ENCODE measurements at places on chromosomes 3 and 15. TPM values are rescaled to one million over a fixed set of nuclear protein-coding genes. Genes with fewer than 3 reads are reported as not detected.

MCF2L2 gene
- not detected for polyA plus RNA-seq

ADAMTS17 gene
- polyA plus RNA-seq: 0.03 TPM

CATSPER2 gene
- not detected for polyA plus RNA-seq

LRRN1 gene
- not detected for polyA plus RNA-seq

CPLX3 gene
- not detected for polyA plus RNA-seq

SLC9A9 gene
- polyA plus RNA-seq: 14.1 TPM

CELSR3 gene
- polyA plus RNA-seq: 0.95 TPM

CHRM5 gene
- not detected for polyA plus RNA-seq

TERC gene
- polyA plus RNA-seq: 0.76 TPM

CCDC174 gene
- 7.9 TPM for polyA plus RNA-seq

C2CD4A gene
- polyA plus RNA-seq: not detected

TGM5 gene
- polyA plus RNA-seq: not detected

MAP6D1 gene
- polyA plus RNA-seq: not detected

XCR1 gene
- polyA plus RNA-seq: 0.05 TPM

KLHL40 gene
- polyA plus RNA-seq: not detected

DAZL gene
- not detected for polyA plus RNA-seq

CLDN16 gene
- polyA plus RNA-seq: not detected

C3orf22 gene
- polyA plus RNA-seq: not detected

GOLGA8H gene
- polyA plus RNA-seq: not detected

ZNF619 gene
- 3.4 TPM for polyA plus RNA-seq

NEIL1 gene
- 0.52 TPM for polyA plus RNA-seq

ZDHHC3 gene
- polyA plus RNA-seq: 52.1 TPM

RASL12 gene
- polyA plus RNA-seq: not detected

FBLN2 gene
- not detected for polyA plus RNA-seq

KBTBD8 gene
- 3.0 TPM for polyA plus RNA-seq

Measured in CD14-positive monocyte (primary cell).